Endothelial cell (in vitro differentiated cells): ENCODE measurements at places on chromosomes 16 and 17. TPM values are rescaled to one million over a fixed set of nuclear protein-coding genes. Genes with fewer than 3 reads are reported as not detected.

The KRT20 gene
- not detected for total RNA-seq

The TBX6 gene
- total RNA-seq = 2.6 TPM

The ALOX12 gene
- total RNA-seq = not detected

The HOXB13 gene
- total RNA-seq = not detected

The RHBDL1 gene
- total RNA-seq = 1.6 TPM

The P2RX1 gene
- not detected for total RNA-seq

The HS3ST3A1 gene
- 1.1 TPM for total RNA-seq

The HOXB1 gene
- total RNA-seq = not detected

The P3H4 gene
- 22.6 TPM for total RNA-seq

The CCL17 gene
- total RNA-seq = not detected

The DBNDD1 gene
- total RNA-seq = 36.8 TPM

The PMFBP1 gene
- total RNA-seq = 0.38 TPM

The BCO1 gene
- total RNA-seq = not detected

The CD300A gene
- total RNA-seq = not detected

The KRTAP2-1 gene
- total RNA-seq = not detected

The TAC4 gene
- not detected for total RNA-seq

The OR3A2 gene
- not detected for total RNA-seq

The NPB gene
- total RNA-seq = 0.56 TPM

The CCL3 gene
- total RNA-seq = not detected

The FN3K gene
- 10.6 TPM for total RNA-seq

The ALOX12B gene
- total RNA-seq = 1.7 TPM

The KRTAP4-6 gene
- total RNA-seq = not detected

The CCL8 gene
- total RNA-seq = not detected

The SEZ6L2 gene
- total RNA-seq = 34.2 TPM

The TMEM92 gene
- total RNA-seq = 28.1 TPM

The ZFP1 gene
- total RNA-seq = 12.0 TPM

The TP53TG3E gene
- total RNA-seq = not detected

The AIPL1 gene
- not detected for total RNA-seq

The NOS2 gene
- 1.3 TPM for total RNA-seq

The BAIAP3 gene
- total RNA-seq = 6.5 TPM

The DHRS7C gene
- total RNA-seq = 0.31 TPM

The DCTN5 gene
- 93.8 TPM for total RNA-seq

The MAF gene
- total RNA-seq = 31.4 TPM

The GNGT2 gene
- total RNA-seq = 2.1 TPM

The CACNA1G gene
- total RNA-seq = not detected

The ZNF830 gene
- total RNA-seq = 18.5 TPM

The KRTAP4-5 gene
- not detected for total RNA-seq

The TP53TG3B gene
- total RNA-seq = not detected

The CACNG1 gene
- total RNA-seq = not detected

The EVPL gene
- total RNA-seq = not detected

The SLC22A31 gene
- 0.54 TPM for total RNA-seq

The RNF222 gene
- total RNA-seq = not detected

The SHCBP1 gene
- 5.4 TPM for total RNA-seq

The WWP2 gene
- 35.3 TPM for total RNA-seq

The RAB40C gene
- total RNA-seq = 18.5 TPM

The HAGHL gene
- 1.5 TPM for total RNA-seq
